ENCODE measurements at places on chromosomes 2 and 18. TPM values are rescaled to one million over a fixed set of nuclear protein-coding genes. Genes with fewer than 3 reads are reported as not detected.

Gene LRRC30
- not detected for total RNA-seq

Gene AQP12B
- not detected for total RNA-seq

Gene TCF23
- total RNA-seq = not detected

Gene SH2D6
- not detected for total RNA-seq

Gene RNF149
- total RNA-seq = 48.4 TPM

Gene MROH2A
- 4.0 TPM for total RNA-seq

Gene MSTN
- total RNA-seq = 2.0 TPM

Gene UGT1A5
- total RNA-seq = not detected

Gene ALPP
- total RNA-seq = not detected

Gene NPAS2
- total RNA-seq = 33.9 TPM

Gene NAGK
- 57.6 TPM for total RNA-seq

Gene EGR4
- total RNA-seq = not detected

GRCh38 chr18:21484851-21485636, 115.5 kb downstream of the ESCO1 start:
- no peaks in the 10 kb centered on the region for H3K4me1 ChIP-seq
- DNase-seq = no peak
- no peak overlapping the region for H3K27ac ChIP-seq
- no peaks in the 10 kb centered on the region for H3K36me3 ChIP-seq
- no peak overlapping the region for H3K4me3 ChIP-seq

DNA sequence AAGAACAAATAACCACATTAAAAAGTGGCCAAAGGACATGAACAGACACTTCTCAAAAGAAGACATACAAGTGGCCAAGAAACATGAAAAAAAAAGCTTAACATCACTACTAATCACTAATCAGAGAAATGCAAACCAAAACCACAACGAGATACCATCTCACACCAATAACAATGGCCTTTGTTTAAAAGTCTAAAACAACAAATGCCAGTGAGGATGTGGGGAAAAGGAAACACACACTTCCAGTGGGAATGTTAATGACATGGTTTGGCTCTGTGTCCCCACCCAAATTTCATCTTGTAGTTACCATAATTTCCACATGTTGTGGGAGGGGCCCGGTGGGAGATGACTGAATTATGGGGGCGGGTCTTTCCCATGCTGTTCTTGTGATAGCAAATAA, 147.1 kb downstream of the GALNT1 start:
- no peaks in the 10 kb centered on the region for H3K4me1 ChIP-seq
- H3K4me3 ChIP-seq = no peak overlapping the region
- H3K27me3 ChIP-seq = no peaks in the 10 kb centered on the region
- no peak overlapping the region for H3K27ac ChIP-seq

GRCh38 chr2:1010415-1010930, 59.8 kb downstream of the SNTG2 start:
- no peaks in the 10 kb centered on the region for H3K36me3 ChIP-seq
- no peak overlapping the region for H3K4me3 ChIP-seq
- H3K27me3 ChIP-seq = no peaks in the 10 kb centered on the region
- no peak for DNase-seq
- H3K27ac ChIP-seq = no peak overlapping the region

DNA sequence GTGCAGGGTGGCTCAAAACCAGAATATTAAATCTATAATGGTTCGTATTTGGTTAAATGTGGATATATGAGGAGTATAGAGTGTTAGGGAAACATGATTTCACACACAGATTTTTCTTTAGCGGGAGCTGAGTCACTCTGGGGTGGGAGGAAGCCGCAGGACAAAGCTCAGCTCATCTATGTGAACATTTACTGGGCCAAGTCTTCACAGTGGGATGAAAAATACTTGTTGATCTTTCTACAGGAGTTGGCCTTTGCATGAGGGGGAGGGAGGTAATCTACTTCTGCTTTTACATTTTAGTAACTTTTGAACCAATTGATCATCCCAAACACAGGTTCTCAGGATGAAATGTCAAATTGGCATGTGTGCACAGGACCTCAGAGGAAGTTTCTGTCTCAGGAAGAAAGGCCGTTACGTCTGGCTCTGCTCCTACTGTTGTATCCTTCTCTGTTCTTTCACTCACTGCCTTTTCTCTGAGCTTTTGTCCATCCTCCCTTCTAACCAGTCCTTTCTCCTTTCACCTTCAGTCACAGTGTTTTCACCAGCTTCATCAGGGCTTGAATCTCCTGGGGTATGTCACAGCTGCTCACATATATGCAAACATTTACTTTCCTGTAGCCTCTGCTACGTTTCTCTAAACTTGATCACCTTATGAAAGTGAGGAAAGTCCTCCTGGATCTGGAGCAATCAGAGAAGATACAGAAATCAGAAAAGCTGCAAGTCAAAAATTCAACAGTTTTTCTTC, 943.3 kb upstream of the FANCL start:
- peak; percentile 37 for DNase-seq
- H3K4me1 ChIP-seq = peaks cover 4% of the 10 kb centered on the region
- no peaks in the 10 kb centered on the region for H3K27me3 ChIP-seq
- no peak overlapping the region for H3K4me3 ChIP-seq
- H3K36me3 ChIP-seq = no peaks in the 10 kb centered on the region

DNA sequence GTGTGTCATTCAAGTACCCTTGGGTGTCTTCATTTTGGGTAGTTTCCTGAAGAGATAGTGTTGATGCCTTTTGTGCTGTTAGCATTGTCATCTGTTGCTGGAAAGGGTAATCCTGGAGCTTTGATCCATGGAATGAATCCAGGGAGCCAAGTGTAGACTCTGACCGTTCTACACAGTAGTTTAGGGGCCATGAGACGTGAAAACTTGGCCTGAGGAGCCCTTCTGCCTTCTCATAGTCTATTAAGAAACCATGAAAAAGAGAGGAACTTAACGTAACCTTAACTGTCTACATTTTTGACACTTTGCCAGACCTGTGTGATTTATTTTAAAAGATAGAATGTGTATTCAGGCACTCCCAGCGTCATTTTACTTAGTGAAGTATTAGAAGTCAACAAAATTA, 194.0 kb downstream of the BABAM2 start:
- peak overlapping the region; percentile 23 for H3K27ac ChIP-seq
- no peaks in the 10 kb centered on the region for H3K27me3 ChIP-seq
- no peaks in the 10 kb centered on the region for H3K36me3 ChIP-seq
- H3K4me1 ChIP-seq = peaks cover 25% of the 10 kb centered on the region

DNA sequence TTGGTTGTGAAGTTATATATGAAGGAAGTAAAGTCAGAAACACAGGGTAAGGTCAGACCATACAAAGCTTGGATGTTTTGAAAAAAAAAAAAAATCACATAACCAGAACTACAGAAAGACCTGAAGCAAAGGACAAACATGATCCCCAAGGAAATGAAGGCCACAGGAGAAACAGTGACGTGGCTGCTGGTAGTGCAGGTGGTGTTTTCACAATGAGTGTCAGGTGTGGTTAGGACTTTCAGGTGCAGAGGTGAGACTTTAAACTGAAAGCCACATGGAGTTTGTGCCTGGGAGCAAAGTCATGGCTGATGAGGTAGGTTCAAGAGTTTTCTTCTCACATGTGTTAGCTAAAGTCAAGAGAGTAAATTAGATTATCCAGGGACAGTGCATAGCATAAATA, 270.7 kb downstream of the PIEZO2 start:
- H3K4me1 ChIP-seq = no peaks in the 10 kb centered on the region
- no peaks in the 10 kb centered on the region for H3K27me3 ChIP-seq
- H3K4me3 ChIP-seq = no peak overlapping the region
- H3K27ac ChIP-seq = no peak overlapping the region

DNA sequence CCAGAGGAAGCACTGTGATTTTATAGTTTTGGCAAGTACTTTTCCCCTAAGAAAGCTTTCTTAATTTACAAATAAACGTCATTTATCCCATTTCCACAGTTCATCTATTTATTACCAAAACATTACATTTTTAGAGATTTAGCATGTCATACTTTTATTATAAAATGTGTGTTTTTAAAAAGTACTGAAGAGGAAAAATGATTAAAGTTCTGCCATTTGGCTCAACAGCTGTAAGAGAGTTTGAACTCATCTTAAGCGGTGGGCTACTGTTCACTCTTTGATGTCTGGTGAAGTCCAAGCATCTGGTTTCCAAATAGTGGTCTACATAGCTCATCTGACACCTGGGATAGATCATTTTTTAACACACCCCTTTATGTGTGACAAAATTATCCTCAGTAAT, 51.3 kb upstream of the TANC1 start:
- H3K27ac ChIP-seq = no peak overlapping the region
- no peak for DNase-seq
- H3K27me3 ChIP-seq = no peaks in the 10 kb centered on the region
- H3K4me1 ChIP-seq = no peaks in the 10 kb centered on the region
- no peaks in the 10 kb centered on the region for H3K36me3 ChIP-seq
- no peak overlapping the region for H3K4me3 ChIP-seq

- H3K4me1 ChIP-seq = peaks cover 4% of the 10 kb centered on the region
- H3K27me3 ChIP-seq = peaks cover 4% of the 10 kb centered on the region
- DNase-seq = no peak
- no peak overlapping the region for H3K4me3 ChIP-seq
- H3K36me3 ChIP-seq = no peaks in the 10 kb centered on the region
Measured at GRCh38 chr18:46402396-46402795, 254.6 kb downstream of the LOXHD1 start.

DNA sequence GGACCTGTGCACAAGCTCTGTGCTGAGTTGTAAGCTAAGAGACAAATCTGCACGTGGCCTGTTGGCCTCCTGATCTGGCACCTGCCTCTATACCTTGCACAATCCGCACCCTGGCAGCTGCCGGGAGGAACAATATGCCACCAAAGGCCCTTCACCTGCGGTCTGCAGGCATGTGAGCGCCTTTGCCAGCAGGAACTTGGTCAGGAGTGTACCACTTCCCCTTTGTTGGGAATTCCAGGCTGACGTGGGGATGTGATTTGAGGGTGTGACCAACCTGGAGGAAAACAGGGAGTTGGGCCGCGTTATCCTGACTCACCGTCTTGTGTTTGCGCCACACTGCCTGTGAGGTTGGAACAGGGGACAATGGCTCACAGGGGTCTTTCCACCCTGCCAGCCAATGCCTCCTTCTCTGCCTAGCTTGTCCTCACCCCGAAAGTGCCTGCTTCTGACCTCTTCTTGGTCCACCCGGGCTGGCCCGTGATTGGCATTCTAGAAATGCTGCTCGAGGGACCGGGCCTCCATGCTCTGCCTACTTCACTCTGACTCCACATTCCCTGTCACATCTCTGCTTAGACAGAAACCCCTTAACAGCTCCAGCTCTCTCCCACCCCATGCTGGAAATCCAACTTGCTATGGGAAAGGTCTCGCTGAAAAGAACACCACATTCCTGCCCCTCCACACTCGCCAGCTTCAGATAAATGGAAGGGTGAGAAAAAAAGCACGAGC, 67.1 kb upstream of the MAP4K4 start:
- no peak overlapping the region for H3K4me3 ChIP-seq
- H3K36me3 ChIP-seq = no peaks in the 10 kb centered on the region
- H3K27me3 ChIP-seq = no peaks in the 10 kb centered on the region
- peak; percentile 34 for DNase-seq

DNA sequence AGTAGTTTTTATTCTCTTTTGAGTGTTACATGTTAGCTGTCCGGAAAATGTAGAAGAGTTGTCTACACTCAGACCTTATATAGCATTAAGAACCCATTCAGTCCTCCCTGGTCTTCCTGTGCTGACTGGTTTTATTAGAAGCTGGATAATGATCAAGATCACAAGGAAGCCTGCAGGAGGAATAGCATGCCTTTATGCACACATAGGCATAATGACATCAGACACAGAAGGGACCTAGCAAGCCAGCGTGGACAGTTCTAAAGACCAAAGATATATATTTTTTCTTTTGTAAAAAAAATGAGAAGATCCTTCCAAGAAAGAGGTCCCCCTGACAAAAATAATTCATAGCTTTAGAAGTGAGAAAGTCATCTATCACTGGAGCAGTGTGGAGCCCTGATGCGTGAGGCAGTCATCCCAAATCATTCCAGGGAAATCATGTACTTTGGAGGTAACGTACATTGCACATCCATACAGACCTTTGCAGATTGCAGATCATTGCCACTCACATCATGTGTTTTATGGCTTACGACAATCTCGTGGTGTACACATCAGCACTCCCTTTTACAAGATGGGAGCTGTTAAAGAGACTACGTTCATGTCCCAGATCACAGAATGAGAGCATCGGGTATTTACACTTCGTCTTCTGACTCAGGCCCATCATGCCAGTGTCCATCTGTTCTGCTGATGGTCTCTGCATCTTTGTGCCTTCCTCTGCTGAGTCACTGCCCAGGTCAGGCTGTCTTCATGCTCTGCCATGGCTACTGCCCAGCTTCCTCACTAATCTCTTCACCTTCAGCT, 334.0 kb downstream of the SOCS6 start:
- H3K27ac ChIP-seq = no peak overlapping the region
- no peak overlapping the region for H3K4me3 ChIP-seq
- H3K36me3 ChIP-seq = no peaks in the 10 kb centered on the region

DNA sequence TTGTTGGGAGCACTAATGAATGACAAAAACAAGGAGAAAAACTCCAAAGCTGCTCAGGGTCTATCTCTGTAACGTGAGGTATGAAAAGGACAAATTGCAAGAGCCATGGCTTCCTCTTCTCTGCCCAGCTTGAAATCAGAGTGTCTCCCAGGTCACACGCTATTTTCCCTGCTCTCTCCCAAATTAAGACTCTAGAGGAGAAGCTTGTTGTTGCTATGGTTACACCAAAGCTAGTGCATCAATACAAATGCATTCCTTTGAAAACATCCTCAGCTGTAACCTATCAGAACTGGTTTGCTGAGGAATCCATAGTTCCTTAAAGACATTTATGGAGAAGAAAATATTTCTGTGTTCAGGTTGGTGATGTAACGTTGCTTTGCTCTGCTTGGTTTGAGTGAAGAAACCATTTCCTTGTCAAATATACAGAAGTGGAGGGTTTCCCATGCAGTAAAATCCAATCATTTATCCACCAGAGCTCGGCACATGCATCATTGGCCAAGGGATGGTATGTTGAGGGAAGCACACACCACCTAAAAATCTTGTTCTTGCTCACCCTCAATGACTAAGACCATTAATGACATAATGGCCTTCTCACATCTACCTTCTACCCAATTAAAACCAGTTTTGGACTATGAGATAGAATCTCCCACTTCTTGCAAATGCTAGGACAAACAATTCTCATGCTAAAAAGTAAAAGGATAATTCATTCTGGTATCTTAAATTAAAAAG, 2135.6 kb upstream of the CELF4 start:
- no peak overlapping the region for H3K27ac ChIP-seq
- no peak for DNase-seq
- no peaks in the 10 kb centered on the region for H3K36me3 ChIP-seq
- H3K4me3 ChIP-seq = no peak overlapping the region
- H3K4me1 ChIP-seq = no peaks in the 10 kb centered on the region

GRCh38 chr2:156563994-156564753, 128.0 kb downstream of the GPD2 start:
- no peaks in the 10 kb centered on the region for H3K36me3 ChIP-seq
- H3K27me3 ChIP-seq = no peaks in the 10 kb centered on the region
- no peak overlapping the region for H3K4me3 ChIP-seq

DNA sequence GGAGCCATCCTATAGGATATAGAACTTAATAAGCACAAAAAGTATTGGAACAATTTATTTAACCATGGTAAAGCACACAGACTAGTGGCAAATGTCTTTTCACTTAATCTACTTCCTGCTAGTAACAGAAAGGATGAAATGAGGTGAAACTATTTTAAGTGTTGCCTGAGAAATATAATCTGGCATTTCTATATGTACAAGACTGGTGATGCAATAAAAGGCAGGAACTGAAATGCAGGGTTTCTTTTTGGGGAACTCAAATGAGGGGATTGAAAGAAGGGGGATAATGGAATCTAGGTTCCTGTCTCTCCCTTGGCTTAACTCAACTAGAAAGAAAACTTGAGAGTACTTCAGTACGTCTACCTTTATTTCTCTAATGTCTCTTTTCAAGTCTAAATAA, 122.3 kb downstream of the MEMO1 start:
- H3K4me3 ChIP-seq = no peak overlapping the region
- no peaks in the 10 kb centered on the region for H3K27me3 ChIP-seq
- H3K36me3 ChIP-seq = peaks cover 10% of the 10 kb centered on the region
- H3K27ac ChIP-seq = no peak overlapping the region
- no peak for DNase-seq

GRCh38 chr2:84991404-84992160, 20.6 kb downstream of the KCMF1 start:
- DNase-seq = no peak
- no peaks in the 10 kb centered on the region for H3K36me3 ChIP-seq
- no peak overlapping the region for H3K27ac ChIP-seq
